ENCODE measurements at places on chromosomes 12 and 14.

GRCh38 chr14:49598189-49598484, 603 bp upstream of the LRR1 start:
- no peak for DNase-seq

- DNase-seq = no peak
These were observed 13.0 kb downstream of the SERPINA11 start for GRCh38 chr14:94439453-94440057.

DNA sequence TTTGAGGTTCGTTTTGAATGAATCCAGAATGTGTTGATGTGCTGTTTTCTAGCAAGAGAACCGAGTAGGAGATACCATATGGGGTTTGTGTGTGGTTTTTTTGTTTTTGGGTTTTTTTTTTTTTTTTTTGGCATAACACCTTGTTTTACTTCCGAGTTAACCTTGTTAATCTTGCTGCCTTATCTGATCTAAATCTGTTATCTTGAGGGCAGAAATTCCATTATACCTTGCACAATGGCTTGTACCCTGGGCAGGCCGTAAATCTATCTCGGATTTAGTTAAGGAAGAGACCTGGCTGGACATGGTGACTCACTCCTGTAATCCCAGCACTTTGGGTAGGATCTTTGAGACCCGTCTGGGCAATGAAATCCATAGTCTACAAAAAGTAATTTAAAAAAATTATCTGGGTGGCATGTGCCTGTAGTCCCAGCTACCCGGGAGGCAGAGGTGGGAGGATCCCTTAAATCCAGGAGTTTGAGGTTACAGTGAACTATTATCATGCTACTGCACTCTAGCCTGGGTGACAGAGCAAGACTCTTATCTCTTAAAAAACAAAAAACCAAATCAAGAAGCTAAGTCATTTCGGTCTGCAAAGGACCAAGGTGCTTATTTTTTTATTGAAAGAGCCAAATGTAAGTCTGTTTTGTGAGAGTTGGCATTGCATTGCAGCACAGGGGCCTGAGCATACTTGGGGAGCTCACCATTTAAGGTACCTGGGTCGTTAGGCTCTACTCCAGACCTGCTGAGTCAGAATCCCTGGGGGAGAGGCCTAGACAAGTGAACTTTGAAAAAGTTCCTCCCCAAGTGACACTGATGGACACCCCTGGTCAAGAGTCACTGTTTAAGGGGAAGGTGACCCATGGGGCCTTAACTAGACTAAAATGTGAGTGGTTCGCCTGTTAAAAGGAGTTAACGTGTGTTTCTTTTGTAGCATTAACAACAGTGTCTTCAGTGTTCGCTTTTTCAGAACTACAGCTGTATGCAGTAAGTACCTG, 6.7 kb downstream of the DLST start:
- no peak for DNase-seq

- peak; percentile 56 for DNase-seq
These were observed 226.3 kb upstream of the NOS1 start for GRCh38 chr12:117587631-117588287.

DNA sequence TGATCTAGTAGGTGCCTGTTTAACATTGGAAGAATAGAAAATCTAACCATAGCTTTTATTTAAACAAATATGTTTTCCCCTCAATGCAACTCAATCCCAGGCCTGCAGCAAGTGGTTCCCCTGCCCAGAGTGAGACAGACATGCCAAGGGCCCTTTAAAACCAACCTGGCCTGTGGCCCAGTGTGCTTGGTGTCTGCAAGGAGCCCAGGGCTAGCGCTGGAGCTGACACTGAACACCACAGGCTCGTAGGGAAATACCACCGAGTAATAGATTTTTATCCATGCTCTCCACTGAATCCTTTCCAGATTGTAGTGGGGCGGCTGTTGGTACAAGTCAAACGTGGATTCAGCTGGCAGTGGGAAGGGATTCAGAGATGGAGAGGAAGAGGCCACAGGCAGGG, 95.6 kb upstream of the NRXN3 start:
- peak; percentile 86 for DNase-seq

DNA sequence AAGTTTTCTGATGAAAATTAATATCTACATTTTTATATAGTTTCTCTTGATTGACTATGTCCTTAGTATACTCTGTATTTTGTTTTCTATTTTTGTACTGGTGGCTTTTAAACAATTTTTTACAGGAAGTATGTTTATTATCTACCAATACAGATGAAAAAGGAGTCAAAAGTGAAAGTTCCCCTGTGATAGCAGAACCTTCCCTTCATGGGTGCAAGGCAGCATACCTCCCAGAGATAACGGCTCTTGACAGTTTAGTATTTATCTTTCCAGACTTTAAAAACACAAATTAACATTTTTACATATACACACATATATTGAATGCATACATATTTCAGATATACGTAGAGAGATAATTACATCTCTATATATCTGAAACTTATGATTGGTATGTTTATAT, 17.1 kb upstream of the FAM234B start:
- DNase-seq = no peak

GRCh38 chr12:132475304-132476037, 14.5 kb upstream of the FBRSL1 start:
- no peak for DNase-seq

DNA sequence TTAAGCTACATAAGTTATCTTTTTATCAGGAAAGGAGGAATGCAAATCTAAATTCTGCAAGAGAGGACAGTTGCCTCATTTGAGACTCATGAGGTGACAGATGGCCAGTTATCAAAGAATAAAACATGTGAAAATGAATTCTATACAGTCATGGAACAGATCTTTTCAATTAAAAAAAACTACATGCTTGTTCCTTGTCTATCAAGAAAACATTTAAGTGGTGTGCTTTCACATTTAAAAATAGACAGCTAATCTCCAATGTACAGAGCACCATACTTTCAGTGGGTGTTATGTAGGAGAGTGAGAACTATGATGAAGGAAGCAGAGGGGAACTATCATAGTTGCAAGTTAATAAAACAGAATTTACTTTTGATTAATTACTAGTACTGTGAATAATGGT, 76.7 kb upstream of the TTC7B start:
- DNase-seq = no peak

DNA sequence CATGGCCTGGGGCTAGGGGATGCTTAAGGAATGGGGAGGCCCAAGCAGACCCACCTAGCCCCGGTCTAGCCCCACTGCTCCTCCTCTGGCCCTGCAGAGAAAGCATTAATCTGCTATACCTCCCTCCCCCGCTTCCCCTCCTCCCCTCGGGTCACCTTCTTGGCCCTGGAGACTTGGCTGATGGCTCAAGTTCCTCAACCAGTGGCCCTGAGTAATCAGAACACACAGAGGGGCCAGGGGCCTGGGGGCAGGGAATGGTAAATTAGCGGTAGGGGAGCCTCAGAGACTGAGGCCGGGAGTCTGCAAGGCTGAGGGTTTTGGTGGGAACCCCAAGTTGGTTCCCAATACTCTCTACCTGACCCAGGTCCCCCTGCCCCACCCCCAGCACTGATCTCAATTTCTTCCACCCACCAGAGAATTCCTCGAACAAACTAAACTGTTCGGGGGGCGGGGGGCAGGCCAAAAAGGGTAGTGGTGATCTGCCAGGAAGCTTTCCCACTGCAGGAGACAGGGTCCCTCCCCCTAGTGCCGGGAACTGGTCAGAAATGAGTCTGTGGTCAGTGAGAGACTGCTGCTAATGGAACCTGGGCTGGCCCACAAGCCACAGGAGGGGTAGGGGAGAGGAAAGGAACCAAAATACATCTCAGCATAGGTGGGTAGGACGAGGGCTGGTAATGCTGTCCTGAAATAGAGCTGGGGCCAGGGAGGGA, 12.8 kb upstream of the SMARCD1 start:
- no peak for DNase-seq

GRCh38 chr12:93154753-93155480, 222.8 kb upstream of the NUDT4 start:
- DNase-seq = no peak

DNA sequence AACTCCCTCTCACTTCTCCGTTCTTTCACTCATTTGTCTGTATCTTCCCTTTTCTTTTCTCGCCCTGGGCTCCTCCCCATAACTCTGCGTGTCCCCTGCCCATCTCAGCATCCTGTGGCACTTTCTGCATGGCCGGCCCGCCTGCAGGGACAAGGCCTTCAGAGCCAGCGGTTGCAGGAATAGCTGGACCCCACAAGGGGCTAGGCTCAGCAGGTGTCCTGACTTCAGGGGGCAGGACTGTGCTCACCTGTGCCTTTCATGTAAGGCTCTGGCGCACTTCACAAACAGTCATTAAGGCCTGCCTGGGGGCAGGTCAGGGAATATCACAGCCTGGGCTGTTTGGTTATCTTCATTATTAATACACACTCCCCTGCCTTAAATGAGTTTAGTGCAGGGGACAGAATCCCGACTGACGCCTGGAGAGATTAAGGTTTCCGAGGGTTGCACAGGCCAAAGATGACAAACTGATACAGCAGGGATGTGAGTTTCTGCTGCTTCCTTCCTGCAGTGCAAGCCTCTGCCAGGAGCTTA, 768.8 kb upstream of the TBX3 start:
- DNase-seq = no peak

DNA sequence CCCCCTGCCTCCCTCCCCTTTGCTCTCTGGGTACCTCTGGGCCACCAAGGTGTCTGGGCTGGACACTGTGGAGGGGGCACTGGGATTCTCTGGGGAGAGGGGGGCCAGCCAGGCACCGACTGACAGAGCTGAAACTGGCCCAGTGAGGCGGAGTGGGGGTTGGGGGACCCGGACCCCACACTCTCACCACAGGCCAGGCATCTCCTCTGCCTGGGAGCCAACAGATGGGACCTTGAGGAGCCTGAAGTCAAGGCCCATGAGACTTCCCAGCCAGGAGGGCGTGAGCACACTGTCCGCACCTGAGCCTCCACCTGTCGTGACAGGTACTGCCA, 39.8 kb upstream of the PPP1R13B start:
- no peak for DNase-seq

- DNase-seq = no peak
These were observed 50.1 kb downstream of the ANAPC7 start for GRCh38 chr12:110353211-110353965.

DNA sequence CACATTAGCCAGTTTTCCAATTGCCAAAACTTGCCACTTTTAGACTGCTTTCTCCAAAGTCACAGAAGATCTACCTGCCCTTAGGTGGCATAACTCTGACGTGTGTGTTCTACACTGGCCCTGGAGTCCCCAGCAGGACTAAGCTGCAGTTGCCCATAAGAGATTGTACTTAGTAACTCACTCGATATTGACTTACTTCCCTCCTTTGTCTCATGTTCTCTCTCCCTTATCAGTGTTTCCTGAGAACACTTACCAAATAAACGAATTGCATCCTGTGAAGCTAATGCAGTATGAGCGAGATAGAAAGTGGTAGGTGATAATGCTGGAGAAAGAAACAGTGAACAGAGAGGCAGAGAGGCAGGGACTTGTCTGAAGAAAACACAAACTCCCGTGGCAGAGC, 117.2 kb downstream of the NUAK1 start:
- DNase-seq = no peak

DNA sequence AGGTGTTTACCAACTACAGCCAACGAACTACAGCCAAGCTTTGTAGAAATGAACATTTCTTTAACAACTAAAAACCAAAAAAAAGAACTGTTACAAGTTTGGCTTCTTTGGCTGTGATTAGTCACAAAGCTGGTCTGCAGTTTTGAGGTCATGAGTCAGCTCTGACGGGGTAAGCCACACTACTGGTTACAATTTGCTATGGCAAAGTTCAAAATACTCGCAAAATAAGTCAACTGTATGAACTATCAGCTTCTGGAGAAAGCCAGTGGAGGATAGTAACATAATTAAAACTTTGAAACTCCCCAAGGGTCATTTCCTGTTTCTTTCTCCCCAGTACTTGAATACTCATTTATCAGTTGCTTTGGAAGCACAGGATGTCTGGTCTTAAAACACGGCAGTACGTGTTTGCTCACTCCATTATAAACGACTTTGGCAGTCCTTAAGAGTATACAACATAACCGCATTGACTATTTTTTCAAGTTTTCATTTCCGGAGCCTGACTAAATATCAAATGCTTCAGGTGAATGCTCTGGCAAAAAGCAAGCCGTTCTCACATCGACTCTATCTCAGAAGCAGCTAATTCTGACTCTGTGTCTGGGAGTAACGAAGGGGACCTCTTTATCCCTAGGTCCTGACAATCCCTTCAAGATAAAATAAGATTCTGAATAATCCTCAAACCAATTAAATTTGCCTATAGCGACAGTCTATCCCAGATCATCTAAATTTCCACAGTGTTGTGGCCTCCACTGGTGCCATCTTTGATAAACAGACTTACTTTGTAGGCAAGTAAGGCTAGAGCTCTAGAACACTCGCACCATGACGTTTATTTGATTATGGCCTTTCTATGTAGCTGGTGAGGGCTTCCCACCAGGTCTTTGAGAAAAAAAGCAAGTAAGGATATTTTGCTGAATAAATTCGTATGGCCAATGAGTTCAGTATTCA, 10.6 kb downstream of the PHLDA1 start:
- no peak for DNase-seq

- no peak for DNase-seq
These were observed 63.6 kb downstream of the CHST11 start for GRCh38 chr12:104520242-104520900.
